Stimulated activated CD4-positive, alpha-beta T cell treated with anti-CD3 and anti-CD28 coated beads, Interleukin-1b, Interleukin-23, amount 100 ng/mL, for 1 hour (primary cell): ENCODE measurements at places on chromosomes 16 and 17.

- DNase-seq: no peak
These were observed 6.0 kb downstream of the SREBF1 start for GRCh38 chr17:17830740-17831207.

DNA sequence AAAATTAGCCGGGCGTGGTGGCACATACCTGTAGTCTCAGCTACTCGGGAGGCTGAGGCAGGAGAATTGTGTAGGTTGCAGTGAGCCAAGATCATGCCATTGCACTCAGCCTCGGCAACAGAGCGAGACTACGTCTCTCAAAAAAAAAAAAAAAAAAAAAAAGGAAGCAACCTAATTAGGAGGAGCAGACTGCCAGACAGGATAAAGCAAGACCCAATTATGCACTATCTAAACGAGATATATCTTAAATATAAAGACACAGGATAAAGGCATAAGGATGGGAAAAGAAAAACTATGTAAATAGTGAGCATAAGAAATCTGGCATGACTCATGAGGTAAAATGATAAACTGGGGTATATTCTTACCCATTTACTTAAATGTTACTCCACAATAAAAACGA, 4.9 kb downstream of the TXNDC11 start:
- no peak for DNase-seq

- no peak for DNase-seq
These were observed 800.8 kb downstream of the CDH11 start for GRCh38 chr16:64321066-64321465.

DNA sequence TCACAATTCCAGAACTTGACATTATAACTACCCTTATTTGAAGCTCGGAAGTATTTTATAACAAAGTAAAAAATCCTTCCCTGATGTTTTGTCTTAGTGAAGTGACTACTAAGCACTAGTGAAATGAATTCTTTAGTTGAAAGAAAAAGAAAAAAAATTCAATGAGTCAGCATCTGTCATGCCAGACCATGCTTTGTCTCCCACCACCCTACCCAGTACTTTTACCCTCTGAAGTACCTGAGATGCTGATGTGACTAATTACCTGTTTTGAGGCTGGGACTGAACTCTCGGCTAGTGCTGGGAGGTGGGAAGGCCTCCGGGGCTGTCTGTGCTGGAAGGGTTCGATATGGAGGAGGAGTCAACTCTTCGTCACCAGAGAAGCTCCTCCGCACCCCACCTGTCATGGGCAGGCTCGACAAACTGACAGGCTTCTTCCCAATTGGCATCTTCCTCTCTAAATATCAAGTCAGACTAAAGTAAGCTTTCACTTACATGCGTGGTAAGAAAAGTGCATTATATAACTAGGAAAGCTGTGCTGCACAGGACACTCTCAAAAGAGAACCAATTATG, 19.6 kb downstream of the NME2 start:
- DNase-seq: no peak
